ENCODE measurements at places on chromosomes 12 and 14.
A peak's percentile ranks its signal among the peaks of the same experiment; 100 is the strongest.

DNA sequence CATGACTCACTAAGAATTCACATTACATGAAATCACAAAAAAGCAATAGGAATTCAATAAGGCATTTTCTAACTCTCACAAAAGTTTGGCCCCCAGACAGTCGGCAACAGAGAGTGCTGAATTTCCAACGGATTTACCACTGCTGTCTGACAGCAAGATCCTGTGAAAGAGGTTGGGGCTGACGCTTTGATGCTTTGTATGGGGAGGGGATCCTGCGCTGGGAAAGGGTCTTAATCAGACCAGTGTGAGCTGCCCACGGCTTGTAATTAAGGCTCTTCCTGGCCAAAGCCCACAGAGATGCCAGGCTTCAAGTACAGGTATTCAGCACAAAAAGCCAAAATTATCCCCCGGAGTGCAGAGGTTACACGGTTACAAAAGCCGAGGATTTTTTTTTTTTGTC is 66.8 kb upstream of the TMCC3 start:
- no peak for DNase-seq

DNA sequence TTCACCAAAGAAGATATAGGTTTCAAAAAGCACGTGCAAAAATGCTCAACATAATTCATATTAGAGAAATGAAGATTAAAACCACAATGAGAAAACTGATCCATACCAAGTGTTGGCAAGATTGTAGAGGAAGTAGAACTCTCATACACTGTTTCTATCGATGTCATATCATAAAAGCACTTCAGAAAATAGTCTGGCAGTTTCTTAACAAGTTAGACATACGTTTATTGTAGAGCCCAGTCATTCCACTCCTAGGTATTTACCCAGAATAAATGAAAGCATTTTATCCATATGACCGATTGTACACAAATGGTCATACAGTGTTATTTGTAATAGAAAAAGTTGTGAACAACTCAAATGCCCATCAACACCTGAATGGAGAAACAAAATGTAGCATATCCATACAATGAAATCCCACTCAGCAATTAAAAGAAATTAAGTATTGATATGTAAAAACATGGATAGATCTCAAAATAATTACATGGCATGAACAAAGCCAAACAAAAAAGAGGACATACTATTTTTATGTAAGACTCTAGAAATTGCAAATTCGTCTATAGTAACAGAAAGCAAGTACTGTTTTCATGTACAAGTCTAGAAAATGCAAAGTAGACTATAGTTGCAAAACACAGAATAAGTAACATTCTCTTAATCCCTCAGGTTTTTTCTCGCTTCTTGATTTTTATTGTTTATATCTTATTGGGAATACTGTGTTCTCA is 41.0 kb downstream of the USP15 start:
- DNase-seq = no peak

DNA sequence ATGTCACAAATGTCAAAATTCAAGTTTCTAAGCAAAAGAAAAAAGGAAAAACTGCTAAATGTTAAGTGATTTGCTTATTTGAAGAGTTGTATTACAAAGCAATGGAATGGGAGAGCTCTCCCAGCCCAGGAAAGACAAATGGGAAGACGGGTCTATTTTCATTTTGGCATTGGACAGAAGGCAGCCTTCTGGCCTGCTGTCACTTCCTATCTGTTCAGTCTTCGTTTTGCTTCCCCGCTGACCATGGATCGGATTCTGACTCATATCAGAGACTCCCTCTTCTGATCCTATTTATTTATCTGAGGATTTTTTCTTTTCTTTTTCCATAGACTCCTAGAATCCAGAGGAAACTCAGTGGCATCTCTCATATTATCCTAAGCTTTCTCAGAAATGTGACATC is 634.9 kb downstream of the DIO2 start:
- DNase-seq = no peak

- no peak for DNase-seq
These were observed 49.1 kb downstream of the SSPN start for GRCh38 chr12:26244503-26244902.

DNA sequence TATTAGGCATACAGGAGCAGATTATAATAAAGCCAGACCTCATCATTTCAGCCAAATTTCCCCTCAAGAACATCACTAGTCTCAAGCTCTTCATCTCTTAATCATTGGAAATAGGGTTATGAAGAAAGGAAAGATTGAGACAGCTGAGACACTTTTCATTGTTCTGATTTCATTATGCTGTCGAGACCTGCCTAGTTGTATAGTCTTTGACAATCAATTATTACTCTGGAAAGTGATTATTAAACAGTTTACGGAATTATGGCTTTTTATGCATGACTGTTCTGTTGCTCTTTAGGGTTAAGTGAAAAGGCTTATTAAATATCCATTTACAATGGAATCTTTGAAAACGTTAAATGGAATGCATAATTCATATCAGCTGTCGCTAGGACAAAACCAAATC is 48.3 kb downstream of the TTC6 start:
- no peak for DNase-seq

GRCh38 chr12:77847060-77847541 is 16.4 kb downstream of the NAV3 start:
- no peak for DNase-seq

GRCh38 chr14:99242238-99242637 is 29.8 kb downstream of the BCL11B start:
- no peak for DNase-seq

GRCh38 chr12:121038861-121039668 is at the start of gene OASL:
TSS of gene OASL (minus strand) at chr12:121039246. CDS start at chr12:121038971, 275 bp downstream.
- no peak for DNase-seq

- no peak for DNase-seq
These were observed 19.1 kb downstream of the PGAM5 start for GRCh38 chr12:132729541-132730320.

- DNase-seq = no peak
These were observed 754.5 kb downstream of the C12orf50 start for GRCh38 chr12:87274594-87275245.

GRCh38 chr12:108239378-108239777 is 99.7 kb downstream of the CMKLR1 start:
- DNase-seq = no peak

DNA sequence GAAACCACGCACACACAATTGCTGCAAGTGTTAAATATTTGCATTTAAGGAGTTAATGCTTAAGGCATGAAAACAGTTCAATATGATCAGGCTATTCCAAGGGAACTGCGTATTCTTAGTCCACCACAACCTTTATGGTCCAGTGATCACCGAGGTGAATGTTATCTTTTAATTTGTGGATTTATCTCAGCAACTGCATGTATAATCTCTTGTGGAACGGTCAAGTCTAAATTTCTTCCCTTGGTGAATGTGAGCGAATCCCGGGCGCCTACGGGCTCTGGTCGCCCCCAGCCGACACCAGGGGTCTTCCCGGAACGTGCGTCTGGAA is 999 bp upstream of the AK7 start:
- DNase-seq = no peak

DNA sequence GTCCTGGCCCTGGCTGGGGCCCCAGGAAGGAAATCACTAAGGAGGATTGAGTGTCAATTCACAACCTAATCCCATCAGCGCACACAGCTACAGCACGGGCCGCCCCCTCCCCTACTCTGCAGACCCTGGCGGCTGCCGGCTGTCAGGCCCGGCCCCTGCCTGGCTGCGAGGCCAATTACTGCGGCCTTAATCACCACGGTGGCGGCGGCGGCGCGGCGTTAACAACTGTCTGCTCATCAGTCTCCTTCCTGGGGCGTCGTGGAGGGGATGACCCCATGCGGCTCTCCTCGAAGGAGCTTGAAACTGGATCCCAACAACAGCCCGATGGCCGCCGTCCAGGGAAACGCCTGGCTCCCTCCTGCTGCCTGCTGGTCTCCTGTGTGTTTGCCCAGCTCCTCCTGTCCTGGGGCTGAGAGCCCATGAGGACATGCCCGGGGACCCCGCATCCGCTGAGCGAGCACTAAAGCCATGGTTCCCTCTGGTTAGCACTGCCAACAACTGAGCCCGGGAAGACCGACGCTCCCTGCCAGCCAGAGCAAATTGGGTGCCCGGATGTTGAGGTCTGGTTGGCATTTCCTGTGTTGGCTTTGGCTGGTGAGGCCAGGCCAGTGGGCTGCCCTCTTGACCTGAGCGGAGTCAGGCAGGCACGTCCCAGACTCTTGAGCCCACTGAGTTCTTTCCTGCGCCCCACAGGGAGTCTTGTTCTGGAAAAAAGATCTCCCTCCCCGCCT is 21.8 kb upstream of the EIF2B2 start:
- DNase-seq = no peak

DNA sequence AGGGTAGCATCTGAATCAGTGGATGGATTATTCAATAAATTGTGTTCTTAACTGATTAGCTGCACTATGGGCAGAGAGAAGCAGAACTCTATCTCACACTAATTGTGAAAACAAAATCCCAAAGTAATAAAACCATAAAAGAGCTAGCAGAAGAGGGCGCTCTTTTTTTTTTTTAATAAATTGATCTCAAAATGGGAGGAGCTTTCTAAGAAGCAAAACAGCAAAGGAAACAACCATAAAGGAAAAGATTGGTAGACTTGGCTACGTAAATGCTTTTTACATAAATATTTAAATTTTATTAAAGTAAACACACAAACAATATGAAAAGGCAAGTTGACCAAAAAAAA is 1.5 kb upstream of the TM7SF3 start:
- no peak for DNase-seq

GRCh38 chr14:65257425-65257824 is 155.1 kb upstream of the FUT8 start:
- DNase-seq = no peak

DNA sequence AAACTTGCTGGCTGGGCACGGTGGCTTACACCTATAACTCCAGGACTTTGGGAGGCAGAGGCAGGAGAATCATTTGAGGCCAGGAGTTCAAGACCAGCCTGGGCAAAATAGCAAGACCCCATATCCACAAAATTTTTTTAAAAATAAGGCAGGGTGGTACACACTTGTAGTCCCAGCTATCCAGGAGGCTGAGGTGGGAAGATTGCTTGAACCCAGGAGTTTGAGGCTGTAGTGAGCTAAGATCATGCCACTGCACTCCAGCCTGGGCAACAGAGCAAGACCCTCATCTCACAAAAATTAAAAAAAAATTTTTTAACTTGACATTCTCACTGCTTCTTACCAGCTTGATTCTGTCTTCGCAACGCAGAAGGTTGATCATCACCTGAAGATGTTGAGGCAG is 39.5 kb downstream of the SSH1 start:
- DNase-seq = no peak

- no peak for DNase-seq
These were observed 146.7 kb downstream of the DYRK2 start for GRCh38 chr12:67795236-67795635.

GRCh38 chr14:104301731-104302460 is 163.5 kb downstream of the KIF26A start:
- DNase-seq = no peak

DNA sequence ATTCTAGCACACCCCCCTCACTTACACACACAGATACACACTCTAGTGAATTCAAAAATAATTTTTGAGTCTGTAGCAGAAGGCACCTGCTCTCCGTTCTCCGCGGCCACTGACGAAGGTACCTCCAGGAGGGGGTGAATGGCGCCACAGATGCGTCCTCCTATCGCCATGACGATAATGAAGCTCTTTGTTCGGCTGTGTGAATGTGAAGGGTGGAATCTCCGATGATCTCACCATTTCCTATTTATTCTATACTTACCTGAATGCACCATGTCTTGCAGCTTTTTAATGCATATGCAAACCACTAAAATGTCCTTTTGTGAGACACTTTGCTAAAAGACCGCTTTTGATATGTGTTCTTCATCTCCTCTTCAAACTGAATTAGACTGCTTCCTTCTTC is 162.7 kb downstream of the EGLN3 start:
- DNase-seq = no peak

- no peak for DNase-seq
These were observed 42.2 kb upstream of the ATP23 start for GRCh38 chr12:57899010-57899662.

- no peak for DNase-seq
These were observed 489 bp downstream of the CEP290 start for GRCh38 chr12:88141425-88141773.

- peak; percentile 52 for DNase-seq
These were observed at the start of gene MANSC1 for GRCh38 chr12:12349711-12350665. TSS of gene MANSC1 (minus strand) at chr12:12350242. CDS start at chr12:12343314, 6,928 bp downstream.

- no peak for DNase-seq
These were observed 203.7 kb upstream of the SSTR1 start for GRCh38 chr14:38003746-38004609.

- no peak for DNase-seq
These were observed 8.7 kb downstream of the AKAP5 start for GRCh38 chr14:64474041-64474440.

GRCh38 chr14:61388173-61388975 is 67.0 kb downstream of the PRKCH start:
- DNase-seq = no peak

DNA sequence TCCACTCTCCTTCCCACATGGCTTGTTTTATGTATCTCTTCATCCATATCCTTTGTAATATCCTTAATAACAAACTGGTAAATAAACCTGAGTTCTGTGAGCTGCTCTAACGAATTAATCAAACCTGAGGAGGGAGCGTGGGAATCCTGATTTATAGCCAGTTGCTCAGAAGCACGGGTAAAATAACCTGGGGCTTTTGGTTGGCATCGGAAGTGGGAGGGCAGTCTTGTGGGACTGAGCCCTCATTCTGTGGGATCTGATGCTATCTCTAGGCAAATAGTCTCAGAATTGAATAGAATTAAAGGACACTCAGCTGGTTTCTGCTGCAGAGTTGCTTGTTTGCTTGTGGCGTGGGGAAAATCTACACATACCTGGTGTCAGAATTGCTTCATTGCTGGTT is 17.5 kb upstream of the LDHB start:
- no peak for DNase-seq

GRCh38 chr12:92562063-92562734 is 140.6 kb upstream of the PLEKHG7 start:
- DNase-seq = no peak

- DNase-seq = no peak
These were observed 48.7 kb upstream of the GARIN2 start for GRCh38 chr14:67140556-67140955.

DNA sequence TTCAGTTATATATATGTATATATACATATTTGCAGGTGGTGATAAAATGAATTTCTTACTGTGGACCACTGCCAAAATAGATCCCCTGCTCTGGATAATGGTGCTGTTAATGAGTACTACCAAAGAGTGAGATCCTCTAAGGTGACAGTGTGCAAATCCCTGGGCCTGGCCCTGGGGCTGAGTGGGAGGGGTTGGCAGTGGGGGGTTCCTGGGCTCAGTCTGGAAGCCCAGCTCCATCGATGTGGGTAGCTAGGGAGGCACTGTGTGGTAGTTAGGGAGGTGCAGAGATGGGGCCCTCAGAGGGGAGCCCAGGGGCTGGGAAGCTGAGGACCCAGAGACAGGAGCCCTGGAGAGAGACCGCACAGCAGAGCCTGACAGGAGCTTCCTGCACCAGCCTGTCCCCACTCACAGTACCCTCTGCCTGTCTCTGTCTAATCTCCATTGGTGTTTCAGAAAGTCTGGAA is 9.1 kb downstream of the KRT8 start:
- DNase-seq = no peak

DNA sequence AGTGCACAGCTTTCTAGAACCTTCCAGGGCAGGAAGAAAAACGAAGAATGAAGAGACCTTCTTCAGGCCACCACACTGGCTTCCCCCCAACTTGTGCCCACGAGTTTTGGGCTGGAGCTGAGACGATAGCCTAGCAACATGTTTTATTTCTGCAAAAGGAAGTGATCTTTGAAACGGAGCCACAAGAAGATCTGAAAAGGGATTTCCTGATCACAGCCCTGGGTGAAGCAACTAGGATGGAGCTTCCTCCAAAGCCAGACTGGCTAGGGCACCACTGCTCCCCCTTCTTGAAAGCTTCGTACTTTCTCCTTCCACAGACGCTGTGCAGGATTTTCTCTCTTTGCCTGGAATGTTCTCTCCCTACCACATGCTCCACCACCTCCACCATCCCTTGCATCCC is 418.3 kb downstream of the MED13L start:
- no peak for DNase-seq

GRCh38 chr14:94051115-94051514 is 25.0 kb downstream of the OTUB2 start:
- DNase-seq = no peak

Measured in neural crest cell (in vitro differentiated cells).